ENCODE measurements at places on chromosomes 16 and 17.

DNA sequence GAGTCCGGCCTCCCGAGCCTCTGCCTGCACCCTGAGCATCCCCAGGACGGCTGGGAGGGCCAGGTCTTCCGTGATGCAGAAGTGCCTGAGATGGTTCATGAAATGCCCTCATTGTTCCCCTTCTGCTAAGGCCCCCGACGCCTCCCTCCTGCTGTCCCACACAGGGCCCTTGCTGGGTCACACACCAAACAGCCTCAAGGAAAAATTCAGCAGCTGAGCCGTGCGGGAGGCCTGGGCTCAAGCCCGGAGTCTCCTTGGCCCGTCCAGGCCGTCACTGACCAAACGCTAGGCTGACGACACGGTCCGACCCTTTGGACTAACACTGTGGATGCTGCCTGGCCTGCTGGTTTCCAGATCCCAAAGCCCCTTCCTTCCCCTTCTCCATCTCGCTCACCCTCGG, 90.2 kb downstream of the RTN4RL1 start:
- no peak for DNase-seq

GRCh38 chr17:65035191-65035590, 21.3 kb downstream of the GNA13 start:
- no peak for DNase-seq

- DNase-seq = peak; percentile 64
Measured at GRCh38 chr16:3099732-3100499, 822 bp upstream of the ZSCAN10 start.

DNA sequence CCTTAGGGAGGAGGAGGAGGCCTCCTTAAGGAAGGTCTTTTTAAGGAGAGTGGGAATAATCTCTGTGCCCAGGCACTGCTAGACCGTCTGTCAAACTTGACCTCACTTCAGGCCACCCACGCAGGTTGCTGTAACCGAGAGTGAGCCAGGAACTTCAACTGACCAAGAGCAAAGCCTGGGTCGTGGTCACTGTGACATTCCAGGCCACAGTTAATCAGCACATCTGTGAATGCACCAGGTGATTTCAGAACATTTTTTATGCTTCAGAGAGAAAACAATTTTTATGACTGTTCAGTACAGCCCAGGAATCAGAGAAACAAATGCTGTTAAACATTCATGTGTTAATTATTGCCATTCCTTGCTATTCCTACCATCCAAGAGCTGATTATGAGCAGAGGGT, 226.6 kb upstream of the ASIC2 start:
- DNase-seq = no peak

DNA sequence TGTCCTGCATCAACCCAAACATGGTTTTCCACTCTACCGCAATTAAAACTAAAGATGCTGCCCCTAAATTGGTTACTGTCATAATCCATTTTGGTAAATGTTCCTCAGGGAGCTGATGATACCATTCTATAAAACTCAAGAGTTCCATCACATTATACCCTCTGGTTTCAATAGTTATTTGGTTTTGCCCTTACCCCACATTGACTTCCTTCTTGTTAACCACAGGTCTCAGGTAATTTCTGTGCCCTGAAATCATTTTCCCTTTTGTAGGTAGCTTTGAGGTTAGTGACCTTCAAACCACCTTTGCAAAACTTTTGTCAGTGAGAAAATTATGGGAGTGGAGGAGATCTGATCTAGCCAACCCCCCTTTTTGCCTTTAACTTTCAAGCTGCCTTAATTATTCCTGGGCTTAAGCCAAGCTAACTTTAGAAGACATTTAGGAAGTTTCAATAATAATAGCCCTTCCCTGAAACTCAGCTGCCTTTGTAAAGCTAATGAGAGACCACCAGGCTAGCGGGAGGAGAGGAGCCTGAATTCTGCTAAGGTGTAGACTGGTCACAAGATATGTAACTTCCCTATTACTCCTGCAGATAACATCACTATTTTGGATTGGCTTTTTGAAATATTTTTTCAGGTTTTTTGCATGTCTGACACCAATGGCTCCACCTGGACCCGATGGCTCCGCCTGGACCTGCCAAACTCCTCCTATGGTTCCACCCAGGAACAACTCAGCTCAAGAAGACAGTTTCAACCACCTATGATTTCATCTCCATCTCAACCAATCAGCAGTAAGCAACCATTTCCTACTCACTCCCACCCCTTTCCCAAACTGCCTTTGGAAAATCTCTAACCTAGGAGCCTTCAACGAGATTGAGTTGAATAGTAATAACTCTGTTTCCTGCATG, 224.9 kb downstream of the HS3ST3B1 start:
- DNase-seq = no peak

DNA sequence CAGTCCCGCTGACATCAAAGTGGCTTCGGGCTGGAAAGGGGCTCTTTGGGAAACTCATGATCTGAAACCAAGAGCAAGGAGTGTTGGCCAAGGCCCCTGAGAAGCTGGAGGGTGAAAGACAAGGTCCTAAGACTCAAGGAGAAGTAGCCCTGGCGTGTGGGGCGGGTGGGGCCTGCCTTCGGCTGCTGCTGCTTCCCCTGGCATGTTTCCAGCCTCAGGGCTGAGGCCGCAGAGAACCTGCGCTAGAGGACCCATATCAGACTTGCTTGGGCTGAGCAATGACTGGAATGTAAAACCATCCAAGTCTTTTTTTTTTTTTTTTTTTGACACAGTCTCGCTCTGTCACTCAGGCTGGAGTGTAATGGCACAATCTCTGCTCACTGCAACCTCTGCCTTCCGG, 67.5 kb upstream of the GCSH start:
- DNase-seq = no peak

Data from NCI-H1105 (cell line).